Caudate nucleus (tissue), 63 donors: ENCODE measurements at places on chromosomes 11 and 22.

GRCh38 chr11:43806976-43807375, 73.7 kb upstream of the ALKBH3 start:
- DNase-seq: no peak

GRCh38 chr11:114909866-114910265, 231.5 kb downstream of the NXPE2 start:
- DNase-seq: no peak

DNA sequence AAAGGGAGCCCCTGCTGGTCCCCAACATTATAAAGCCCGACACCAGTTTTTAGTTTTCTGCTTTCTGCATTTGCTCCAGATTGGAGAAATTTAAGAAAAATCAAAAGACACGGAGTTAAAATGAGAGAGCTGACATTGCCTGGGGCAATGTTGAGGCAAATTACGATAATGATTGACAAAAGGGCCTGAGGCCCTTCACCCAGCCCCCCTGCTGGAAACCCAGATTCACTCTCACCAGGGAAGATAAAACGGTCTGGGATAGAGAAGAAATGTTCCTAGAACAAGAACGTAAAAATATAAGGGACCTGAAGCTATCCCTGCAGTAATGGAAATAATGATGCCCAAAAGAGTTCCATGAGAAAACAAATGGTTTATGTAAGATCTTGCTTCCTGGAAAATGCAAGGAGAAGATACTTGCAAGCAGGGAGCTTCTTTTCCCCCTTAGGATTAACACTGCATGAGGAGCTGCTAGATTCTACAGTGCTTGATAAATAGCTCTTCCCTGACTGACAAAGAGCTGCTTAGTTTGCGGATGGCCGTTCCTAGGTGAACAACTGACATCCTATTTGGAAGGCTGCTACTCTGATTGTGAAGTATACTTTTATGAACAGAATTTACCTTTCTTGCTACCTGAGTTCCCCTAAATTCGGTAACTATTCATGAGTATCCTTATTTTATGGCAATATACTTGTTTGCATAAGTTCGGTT, 40.6 kb upstream of the GNAZ start:
- no peak for DNase-seq

DNA sequence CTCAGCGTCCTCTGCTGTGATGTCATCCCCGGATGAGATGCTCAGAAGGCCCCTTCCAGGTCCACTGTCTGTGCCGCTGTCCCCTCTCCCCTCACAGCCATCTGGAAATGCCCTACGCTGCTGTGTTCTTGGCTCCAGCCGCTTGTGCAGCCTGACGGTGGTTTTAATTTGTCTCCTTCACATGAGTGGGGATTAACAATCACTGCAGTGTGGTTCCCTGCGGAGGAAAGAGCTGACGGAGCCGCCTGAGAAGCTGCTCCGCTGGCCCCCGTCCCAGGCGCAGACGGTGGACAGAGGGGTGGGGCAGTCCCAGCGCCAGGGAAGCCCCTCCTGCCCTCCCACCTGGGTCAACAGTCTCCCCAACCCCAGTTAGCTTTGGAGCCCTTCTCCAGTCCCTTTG, 67.5 kb upstream of the PHF21B start:
- DNase-seq: no peak

GRCh38 chr11:6350043-6350442, 29.7 kb upstream of the CAVIN3 start:
- no peak for DNase-seq

DNA sequence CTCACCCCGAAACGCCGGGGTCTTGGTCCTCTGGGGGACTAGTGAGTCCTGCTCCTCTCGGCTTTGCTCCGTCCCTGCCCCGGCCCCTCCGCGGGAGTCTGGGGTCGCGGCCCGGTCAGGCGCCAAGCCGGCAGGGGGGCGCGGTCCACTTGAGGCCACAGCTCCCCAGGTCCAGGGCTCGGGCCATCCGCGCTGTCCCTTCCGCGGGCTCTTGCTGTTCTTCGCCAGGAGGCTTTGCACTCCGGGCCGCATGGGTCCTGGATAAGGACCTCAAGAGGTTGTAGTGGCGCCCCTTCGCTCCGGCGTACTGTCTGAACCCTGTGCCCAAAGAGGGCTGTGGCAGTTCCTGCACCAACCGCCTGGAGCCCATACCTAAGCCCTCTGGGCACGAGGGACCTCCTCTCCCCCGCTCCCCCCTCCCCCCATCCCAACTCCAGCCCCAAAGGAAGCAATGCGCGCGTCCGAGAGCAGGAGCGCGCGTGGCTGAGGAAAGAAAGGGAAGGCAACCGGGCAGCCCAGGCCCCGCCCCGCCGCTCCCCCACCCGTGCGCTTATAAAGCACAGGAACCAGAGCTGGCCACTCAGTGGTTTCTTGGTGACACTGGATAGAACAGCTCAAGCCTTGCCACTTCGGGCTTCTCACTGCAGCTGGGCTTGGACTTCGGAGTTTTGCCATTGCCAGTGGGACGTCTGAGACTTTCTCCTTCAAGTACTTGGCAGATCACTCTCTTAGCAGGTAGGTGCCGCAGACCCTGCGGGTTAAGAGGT, at the start of gene ADM:
TSS of gene ADM (plus strand) at position 579 of the 767 bp plus-strand sequence. CDS start 628 bp downstream, outside the sequence.
- DNase-seq: peak; percentile 71

DNA sequence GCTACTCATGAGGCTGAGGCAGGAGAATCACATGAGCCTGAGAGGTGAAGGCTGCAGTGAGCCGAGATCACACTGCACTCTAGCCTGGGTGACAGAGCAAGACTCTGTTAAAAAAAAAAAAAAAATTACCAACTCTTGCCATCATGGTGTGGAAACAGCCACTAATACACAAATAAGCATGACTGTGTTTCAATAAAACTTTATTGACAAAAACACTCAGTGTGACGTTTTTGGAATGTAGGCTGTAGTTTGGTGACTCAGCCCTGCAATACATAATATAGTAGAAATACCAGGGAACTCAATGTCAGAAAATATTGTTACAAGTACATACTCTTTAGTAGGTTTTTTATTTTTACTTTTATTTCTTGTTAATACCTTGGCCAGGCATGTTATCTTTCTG, 207.1 kb downstream of the CASP12 start:
- DNase-seq: no peak

DNA sequence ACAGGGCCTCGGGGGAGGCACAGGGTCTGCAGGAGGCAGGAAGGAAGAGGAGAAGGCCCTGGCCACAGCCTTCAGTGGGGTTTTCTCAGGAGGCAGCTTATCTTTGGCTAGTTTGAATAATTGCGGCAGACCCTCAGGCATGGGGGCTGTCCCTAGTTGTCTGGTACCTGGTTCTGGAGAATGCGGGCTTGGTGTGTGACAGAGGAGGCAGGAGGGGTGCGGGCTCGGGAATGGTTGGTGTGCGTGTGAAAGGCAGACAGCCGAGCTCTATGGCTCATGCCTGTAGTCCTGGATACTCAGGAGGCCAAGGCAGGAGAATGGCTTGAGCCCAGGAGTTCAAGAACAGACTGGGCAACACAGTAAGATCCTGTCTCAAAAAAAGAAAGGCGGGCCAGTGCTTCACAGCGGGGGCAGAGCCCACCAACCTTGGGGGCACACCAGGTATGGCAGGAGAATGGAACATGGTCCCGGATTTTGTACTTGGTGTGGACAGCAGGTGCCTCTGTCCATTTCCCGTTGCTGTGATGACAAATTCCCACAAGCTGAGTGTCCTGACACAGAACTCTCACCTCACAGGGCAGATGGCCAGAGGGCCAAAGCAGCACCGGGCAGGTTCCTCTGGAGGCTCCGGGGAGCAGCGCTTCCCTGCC, 640.6 kb downstream of the TBC1D22A start:
- no peak for DNase-seq

- no peak for DNase-seq
Observed at GRCh38 chr11:63017306-63017974, 1.8 kb upstream of the SLC22A8 start.

- DNase-seq: no peak
Observed at GRCh38 chr11:110818032-110818687, 105.9 kb upstream of the ARHGAP20 start.

- DNase-seq: no peak
Observed at GRCh38 chr22:26470807-26471206, 12.8 kb downstream of the HPS4 start.

DNA sequence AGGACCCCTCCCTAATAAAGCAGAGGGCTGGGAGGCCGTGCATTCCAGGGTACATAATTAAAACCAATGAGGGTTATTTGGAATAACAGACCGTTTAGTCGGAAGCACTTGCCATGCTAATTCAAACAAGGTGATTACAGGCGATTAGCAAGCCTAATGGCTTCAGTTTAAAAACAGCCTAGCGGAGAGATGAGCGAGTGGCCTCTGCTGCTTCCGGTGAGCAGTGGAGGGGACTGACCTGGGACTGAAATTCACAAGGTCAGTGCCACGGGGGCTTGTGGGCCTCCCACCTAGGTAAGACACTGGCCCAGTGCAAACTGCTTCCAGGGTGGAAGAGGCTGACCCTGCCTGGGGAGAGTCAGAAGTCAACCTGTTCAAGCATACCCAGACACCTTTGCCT, 56.8 kb upstream of the ALX4 start:
- no peak for DNase-seq

GRCh38 chr11:65781152-65781961, 581 bp upstream of the AP5B1 start:
- no peak for DNase-seq

GRCh38 chr22:38314051-38314932, 2.9 kb downstream of the CSNK1E start:
- no peak for DNase-seq

DNA sequence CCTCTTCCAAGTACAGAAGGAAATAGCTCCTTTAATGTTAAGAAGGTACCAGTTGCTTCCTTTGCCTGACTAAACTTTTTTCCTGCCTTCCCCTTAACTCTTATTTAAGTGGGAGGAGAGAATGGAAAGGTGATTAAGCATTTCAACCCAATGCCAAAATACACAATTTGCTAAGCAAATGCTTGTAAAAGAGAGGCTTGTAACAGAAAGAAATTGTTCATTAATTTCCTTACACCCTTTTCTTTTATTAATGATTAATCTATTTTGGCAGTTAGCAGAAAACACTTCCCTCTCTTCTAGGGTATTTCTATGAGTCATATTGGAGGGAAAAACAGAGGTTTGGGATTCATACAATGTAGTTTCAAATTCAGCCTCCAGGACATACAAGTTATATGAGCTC, 427.6 kb upstream of the FAT3 start:
- DNase-seq: no peak

DNA sequence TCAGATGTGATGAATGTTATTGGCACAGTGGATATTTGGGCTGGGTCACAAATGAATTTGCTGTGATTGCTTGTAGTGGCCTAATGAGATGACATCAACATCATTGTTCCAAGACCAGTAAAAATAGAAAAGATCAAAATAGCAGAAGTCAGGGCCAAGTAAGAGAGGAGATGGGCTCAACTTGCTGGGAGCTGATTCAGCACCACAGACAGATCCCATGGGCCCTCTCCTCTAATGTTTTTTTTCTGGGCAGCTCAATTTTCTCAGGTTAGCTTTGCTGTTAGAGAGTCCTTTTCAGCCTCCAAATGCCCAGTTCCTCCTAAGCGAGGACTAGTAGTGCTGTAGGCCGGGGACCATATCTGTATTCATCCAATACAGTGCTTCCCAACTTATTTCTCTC, 86.0 kb upstream of the IZUMO1R start:
- DNase-seq: no peak

DNA sequence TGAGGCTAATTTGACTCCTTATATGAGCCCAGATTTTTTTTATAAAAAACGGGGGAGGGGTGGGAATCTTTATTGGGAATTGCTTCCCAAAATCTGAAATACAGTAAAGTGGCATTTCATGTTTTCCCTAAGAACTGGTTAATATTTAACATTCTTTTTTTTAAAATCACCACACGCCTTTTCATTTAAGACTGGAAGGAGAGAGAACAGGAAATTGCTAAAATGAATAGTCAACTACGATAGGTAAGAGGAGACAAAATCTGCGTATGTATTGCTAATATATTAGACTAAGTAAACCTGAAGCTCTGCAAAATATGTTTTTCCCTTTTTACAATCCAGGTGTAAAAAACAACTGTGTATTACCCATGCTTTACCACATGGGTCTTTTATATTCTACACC, 57.0 kb downstream of the SOX6 start:
- DNase-seq: no peak

GRCh38 chr11:65133724-65134123, 595 bp downstream of the SYVN1 start:
- DNase-seq: no peak

- DNase-seq: no peak
Observed at GRCh38 chr11:69358398-69359020, 64.6 kb downstream of the MYEOV start.

- no peak for DNase-seq
Observed at GRCh38 chr11:12232817-12233601, 122.6 kb downstream of the MICAL2 start.

DNA sequence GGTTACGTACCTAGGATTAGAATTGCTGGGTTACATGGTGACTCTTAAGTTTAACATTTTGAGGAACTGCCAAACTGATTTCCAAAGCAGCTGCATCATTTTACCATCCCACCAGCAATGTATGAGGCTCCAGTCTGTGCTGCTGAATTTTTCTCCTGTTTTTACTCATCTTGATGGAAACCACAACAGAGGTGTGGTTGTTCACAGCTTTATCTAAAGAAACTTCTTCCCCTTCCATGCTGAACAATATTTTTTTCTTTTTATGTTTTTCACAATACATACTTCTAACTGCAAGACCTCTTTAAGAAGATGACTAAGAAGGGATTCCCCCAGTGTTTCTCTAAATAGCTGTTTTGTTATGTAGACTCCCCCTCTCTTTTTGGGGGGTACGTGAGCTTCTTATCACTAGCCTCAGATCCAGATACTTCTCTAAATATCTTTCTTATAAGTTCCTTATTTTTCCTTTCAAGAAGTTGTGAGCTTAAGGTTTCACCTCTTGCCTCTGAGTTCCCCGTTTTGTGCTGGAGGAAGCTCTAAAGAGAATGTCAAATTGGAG, 24.0 kb downstream of the TCP11L1 start:
- no peak for DNase-seq

- DNase-seq: no peak
Observed at GRCh38 chr11:46917109-46917761, 1.1 kb downstream of the LRP4 start.

- DNase-seq: no peak
Observed at GRCh38 chr11:79294845-79295731, 145.7 kb downstream of the TENM4 start.

- no peak for DNase-seq
Observed at GRCh38 chr11:126357055-126357962, 1.8 kb downstream of the ST3GAL4 start.

- DNase-seq: no peak
Observed at GRCh38 chr22:24789516-24789915, 15.0 kb upstream of the PIWIL3 start.

GRCh38 chr11:131027491-131027890, 111.2 kb upstream of the SNX19 start:
- DNase-seq: no peak

GRCh38 chr11:94129512-94130297, 1.1 kb downstream of the PANX1 start:
- DNase-seq: no peak

DNA sequence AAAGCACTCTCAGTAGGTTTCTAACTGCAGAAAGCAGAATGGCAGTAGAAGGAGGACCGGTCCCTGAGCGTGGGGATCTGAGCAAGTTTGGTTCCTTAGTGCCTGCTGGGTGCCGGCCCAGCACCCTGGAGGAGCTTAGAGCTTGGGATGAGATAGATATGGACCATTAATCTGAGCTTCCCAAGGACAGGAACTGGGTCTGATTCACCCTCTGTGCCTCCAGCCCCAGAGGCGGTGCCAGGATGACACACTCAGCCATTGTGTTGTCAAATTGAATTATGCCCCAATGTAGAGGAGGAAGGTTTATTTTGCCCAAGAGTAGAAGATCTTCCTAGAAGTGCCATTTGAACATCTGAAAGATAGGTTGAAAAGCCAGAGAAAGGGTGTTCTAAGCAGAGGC, 4.3 kb downstream of the ZC3H7B start:
- no peak for DNase-seq

GRCh38 chr11:12211331-12212065, 101.1 kb downstream of the MICAL2 start:
- no peak for DNase-seq
